ENCODE measurements at places on chromosomes 2 and 18.

GRCh38 chr2:7703048-7703447, 785.8 kb downstream of the RNF144A start:
- DNase-seq = no peak

DNA sequence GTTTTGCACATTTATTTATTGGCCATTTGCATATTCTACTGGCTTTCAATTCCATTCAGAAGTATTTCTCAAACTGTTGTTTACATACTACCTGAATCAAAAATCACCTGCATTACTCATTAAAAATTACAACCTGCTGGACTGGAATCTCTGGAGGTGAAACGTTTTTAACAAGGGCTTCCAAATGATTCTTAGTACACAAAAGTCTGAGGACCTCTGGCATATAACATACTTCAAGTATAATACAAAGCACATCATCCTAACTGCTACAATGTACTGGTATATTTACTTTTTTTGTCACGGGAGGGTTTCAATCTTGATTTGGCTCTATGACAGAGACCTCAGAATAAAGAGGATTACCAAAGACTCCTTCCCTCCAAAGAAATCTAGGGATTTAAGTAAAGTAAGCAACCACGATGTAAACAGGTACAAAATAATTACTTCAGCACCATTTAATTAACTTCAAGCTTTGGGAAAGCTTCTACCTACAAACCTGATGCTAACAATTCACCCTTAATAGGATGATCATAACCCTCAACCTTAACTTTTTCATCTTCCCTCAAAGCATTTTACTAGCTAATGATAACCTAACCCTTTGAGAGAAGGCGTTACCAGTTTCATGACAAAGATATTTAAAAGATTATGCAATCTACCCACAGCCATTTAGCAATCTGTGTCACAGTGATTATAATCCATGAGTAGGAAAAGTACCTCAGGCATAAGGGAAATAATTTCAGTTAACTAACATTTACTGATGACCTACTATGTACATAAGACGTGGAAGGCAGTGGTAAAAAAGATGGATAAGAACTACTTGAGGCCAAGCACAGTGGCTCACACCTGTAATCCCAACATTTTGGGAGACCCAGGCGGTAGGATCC, 24.7 kb downstream of the ATAD2B start:
- no peak for DNase-seq

GRCh38 chr2:98170076-98170475, 83.1 kb downstream of the VWA3B start:
- no peak for DNase-seq

DNA sequence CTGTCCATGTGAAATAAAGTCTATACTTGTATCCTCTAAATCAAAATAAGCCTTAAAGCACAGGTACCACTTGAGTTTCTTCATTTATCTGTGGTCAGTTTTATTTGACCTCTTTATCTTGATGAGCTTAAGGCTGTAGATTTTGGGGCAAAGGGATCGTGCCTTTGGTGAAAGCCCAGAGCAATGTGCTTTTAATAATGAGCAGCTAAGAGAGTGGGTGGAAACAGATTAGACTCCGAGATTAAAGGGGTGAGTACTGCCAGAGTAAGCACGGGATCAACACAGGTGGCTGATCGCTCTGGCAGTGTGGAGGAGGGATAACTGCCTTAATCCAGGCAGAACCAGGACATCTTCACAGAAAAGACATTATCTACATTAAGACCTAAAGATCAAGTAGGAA, 280.4 kb downstream of the TDRD15 start:
- no peak for DNase-seq

DNA sequence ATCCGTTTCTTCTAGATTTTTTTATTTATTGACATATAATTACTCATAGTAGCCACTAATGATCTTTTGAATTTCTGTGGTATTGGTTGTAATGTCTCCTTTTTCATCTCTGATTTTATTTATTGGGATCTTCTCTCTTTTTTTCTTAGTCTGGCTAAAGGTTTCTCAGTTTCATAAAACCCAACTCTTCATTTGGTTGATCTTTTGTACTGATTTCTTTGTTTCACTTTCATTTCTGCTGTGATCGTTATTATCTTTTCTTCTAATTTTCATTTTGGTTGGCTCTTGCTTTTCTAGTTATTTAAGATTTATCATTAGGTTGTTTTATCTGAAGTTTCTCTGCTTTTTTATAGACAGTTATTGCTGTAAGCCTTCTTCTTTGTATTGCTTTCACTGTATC, 463.6 kb upstream of the CRIM1 start:
- DNase-seq = no peak

DNA sequence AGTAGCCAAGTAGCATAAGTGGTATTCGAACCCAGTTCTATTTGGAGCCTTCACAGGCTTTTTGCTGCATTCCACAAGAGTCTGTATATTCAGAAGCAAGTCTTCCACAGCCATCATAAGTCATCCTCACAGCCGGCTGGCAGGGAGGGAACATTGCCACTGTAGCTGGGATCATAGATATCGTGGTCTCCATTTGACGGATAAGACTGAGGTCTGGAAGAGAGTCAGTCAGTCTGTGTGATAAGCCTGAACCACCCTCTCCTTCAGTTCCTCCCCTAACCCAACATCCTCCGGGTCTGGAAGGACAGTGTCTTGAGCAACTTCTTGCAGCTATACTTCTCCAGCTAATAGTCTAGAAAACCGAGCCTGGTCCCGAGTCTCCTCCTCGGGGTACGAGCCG, 17.0 kb upstream of the C1QL2 start:
- no peak for DNase-seq

DNA sequence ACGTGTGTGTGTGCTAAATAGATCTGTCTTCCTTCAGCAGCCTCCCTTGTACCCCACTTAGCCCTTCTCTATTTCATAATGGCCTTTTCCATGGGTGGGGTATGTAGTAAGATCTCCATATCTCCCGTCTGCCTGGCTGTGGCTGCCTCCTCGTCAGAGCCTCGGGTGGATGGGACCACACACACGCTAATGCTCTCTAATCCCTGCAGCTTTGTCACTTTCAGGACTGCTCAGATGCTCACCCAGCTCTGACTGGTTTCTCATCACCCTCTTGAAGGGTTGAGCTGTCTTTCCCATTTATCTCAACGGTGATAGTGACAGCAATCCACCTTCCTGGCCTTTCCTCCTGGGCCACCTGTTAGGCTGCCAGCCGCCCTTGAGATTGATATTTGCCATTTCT, 95.3 kb downstream of the DCC start:
- DNase-seq = no peak

DNA sequence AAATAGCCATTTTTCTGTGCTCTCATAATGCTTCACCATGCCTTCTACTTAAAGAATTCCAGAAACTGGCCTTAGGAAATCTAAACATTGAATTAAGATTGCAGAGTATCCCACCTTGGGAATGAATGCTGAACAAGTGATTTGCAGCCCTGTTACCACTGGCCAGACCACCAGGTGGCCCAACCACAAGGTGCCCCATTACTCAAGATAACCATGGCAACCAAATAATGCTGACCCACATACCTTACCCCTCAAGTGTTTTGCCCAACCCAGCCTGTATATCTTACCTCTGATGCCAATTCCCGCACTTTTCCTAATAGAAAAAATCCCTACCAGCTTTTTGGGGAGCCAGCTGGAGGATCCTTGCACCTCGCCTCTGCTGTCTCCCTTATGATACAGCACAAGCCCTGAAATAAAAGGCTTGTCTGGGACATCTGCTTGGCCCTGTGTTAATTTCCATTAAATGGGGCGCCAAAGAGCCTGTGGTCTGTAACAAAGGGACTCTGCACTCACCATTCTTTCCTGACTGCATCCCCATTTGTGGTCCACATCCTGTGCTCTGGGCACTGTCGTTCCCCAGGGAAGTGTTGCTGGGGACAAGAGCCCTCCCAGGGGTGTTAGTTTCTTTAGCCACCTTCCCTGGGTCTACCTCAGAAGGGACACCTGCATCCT, 17.3 kb upstream of the KCNF1 start:
- no peak for DNase-seq

GRCh38 chr2:111219734-111220505, 99.2 kb downstream of the BCL2L11 start:
- no peak for DNase-seq

- DNase-seq = no peak
These were observed 393.5 kb downstream of the ERBB4 start for GRCh38 chr2:212145121-212145520.

- no peak for DNase-seq
These were observed 99.8 kb downstream of the METTL4 start for GRCh38 chr18:2471523-2471922.

DNA sequence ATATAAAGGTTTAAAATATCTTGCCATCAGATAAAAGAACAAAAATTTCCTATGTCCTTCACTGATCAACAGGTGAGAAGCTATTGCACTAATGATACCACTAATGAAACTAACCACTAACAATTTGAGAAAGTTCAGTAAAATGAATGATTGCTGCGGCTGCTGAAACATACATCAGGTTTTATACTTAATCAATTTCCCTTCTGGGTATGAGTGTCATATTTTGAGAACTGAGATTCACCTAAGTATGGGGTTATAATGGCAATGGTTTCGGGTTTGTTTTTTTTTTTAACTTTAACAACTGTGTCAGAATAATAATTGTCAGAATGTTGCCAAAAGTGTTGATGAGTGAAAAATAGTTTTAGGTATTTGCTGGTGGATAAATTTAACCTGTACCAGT, 151.3 kb upstream of the SLC39A10 start:
- DNase-seq = no peak

- no peak for DNase-seq
These were observed 84.2 kb upstream of the FAM136A start for GRCh38 chr2:70385966-70386595.

GRCh38 chr2:105422801-105423200, 23.9 kb upstream of the FHL2 start:
- DNase-seq = no peak

GRCh38 chr2:59354498-59354897, 1113.4 kb upstream of the FANCL start:
- no peak for DNase-seq

GRCh38 chr2:198715302-198715835, 742.4 kb downstream of the SATB2 start:
- no peak for DNase-seq

- DNase-seq = no peak
These were observed 50.0 kb upstream of the ATP8B1 start for GRCh38 chr18:57853133-57853532.

- DNase-seq = no peak
These were observed 178.7 kb downstream of the ANTXR1 start for GRCh38 chr2:69191634-69192033.

- DNase-seq = no peak
These were observed 4.9 kb downstream of the MBOAT2 start for GRCh38 chr2:8998418-8999101.

DNA sequence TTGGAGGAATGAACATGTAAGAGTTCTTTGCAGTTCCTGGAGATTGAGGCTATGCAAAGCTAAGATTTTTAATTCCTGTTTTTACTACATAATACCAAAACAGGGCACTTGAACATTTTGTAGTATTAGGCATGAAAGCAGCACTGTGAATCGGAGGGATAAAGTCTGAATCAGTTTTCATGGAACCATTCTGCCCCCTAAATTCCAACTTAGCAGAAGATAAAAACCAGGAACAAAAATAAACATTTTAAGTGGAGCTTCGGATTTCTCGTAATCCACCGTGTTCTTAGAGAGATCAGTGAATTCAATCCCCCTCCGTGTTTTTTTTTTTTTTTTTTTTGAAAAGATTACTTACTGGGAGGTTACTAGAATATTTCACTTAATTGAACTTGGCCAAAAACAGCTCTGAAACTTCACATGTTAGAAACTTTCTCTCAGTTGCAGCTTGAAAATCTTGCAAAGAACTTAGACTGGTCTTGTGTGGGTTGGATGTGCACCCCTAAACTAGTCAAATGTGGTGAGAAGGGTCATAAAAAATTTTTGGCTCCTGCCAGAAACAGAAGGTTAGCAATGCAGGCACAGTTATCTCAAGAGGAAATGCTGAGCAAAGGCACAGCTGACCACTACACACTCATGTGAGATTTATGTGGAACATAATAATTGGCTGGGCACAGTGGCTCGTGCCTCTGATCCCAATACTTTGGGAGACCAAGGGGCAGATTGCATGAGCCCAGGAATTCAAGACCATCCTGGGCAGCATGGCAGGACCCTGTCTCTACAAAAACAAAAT, 145.4 kb upstream of the RNF152 start:
- DNase-seq = no peak

- DNase-seq = no peak
These were observed 10.1 kb downstream of the ATAD2B start for GRCh38 chr2:23916727-23917405.

DNA sequence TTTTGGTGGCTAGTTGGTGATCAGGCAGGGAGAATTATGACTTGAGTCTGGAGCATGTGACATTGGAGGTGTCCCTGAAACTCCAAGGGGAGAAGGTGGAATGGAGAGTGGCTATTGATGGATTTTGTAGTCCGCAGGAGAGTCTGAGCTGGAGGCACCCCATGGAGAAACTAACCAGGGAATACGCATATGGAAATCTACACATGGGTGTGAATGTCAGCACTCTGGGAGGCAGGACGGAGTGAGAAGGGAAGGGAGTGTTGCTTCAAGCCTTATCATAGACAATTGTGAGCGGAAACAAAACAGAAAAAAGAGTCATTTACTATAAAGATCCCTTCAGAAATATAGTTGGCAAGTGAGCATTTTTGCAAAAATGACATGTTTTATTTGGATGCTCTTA, 667 bp upstream of the SCYGR4 start:
- no peak for DNase-seq

DNA sequence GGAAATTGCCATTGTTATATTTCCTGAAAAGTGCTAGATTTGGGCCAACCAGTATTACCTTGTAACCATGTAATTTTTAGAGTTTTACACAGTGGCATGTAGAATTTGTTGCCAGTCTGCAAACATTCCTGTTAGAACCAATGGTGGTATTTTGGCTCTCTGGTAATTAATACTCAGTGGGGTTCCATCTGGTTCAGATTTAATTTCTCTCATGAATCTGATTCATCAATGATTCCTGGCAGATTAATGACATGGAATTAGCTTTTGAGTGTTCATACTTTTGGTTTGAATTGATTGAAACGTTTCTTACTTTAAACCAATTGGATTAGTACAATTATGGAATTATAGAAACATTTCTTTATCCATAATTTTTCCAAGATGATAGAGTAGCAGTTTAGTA, 93.2 kb downstream of the MC4R start:
- no peak for DNase-seq

DNA sequence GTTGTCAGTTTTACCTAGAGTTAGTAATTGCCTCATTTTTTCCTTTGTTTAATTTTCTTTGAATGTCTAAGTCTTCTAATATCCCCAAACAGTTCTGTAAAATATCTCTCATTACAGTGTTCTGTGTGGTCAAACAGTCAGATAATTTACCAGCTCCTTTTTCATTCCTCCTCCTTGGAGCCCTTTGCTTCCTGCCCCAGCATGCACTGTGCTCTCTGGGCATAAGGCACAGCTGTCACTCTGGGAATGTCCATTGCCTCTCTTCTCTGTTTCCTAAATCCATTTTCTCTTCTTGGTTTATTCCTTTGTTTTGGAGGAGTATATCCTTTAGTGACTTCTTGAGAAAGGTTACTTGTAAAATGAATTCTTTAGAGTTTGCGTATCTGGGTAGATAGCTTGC, 139.3 kb downstream of the PLCL1 start:
- DNase-seq = no peak

DNA sequence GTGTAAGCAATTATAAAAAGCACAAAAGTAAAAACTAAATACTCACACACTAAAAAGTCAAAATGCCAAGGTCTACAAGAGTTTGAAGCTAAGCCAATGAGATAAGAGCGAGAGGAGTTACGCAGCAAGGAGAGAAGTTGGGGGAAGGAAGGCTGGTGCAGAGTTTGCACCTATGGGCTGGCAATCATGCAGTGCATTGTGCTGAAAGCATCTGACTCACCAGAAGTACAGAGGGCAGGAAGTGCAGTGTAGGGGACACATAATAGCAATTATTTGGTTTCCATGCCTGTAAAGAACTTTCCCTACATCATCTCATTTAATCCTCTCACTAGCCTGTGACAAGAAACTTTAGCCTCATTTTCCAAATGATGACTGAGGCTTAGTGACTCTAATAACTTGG, 142.7 kb upstream of the KYNU start:
- no peak for DNase-seq

Data from stimulated activated CD4-positive, alpha-beta T cell treated with anti-CD3 and anti-CD28 coated beads, TNF-alpha, amount 100 ng/mL, for 1 hour (primary cell).